Suprapubic skin (tissue), 4 donors: ENCODE measurements at places on chromosomes 7 and 10. TPM values are rescaled to one million over a fixed set of nuclear protein-coding genes. Genes with fewer than 3 reads are reported as not detected.
A peak's percentile ranks its signal among the peaks of the same experiment; 100 is the strongest.

DNA sequence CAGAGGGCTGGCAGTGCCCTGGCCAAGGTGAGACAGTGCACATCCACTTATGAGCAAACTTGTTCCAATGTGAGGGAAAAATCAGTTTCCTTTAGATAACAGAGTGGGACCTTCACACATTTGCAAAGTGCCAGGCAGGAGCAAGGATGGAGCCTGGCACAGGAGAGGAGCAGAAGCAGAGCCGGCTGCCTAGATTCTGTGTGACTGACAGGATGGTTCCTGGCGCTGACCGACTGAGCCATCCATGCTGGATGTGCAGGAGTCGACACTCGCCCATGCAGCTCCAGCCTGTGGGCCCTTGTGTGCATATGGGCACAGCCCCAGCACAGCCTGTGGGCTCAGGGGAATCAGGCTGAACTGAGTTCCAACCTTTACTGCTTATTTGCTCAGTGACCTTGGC lies 346.5 kb downstream of the GRID1 start:
- H3K4me1 ChIP-seq, result no peaks in the 10 kb centered on the region
- no peaks in the 10 kb centered on the region for H3K27me3 ChIP-seq
- no peak overlapping the region for H3K4me3 ChIP-seq
- no peak for DNase-seq

DNA sequence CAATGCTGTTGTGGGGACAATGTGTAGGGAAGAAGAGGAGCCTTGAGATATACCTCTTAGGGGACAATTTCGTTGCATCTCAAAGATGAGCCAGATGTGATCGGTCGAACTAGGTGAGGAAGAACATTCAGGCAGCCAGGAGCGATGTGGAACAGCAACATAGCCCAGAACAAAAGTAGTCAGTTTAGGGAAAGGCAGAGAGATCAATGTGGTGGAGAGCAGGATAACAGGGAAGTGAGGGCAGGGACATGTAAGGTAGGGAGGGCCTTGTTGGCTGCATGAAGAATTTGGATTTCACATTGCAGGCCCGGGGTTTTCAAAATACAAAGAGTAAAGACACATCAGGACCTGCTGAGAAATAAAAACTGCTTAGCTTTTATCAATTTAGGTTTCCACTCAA lies 29.1 kb upstream of the MACC1 start:
- H3K4me1 ChIP-seq, result peaks cover 6% of the 10 kb centered on the region
- H3K27ac ChIP-seq, result no peak overlapping the region
- no peak overlapping the region for H3K4me3 ChIP-seq
- no peak for DNase-seq

GRCh38 chr10:78805176-78805575 lies 263.6 kb upstream of the ZMIZ1 start:
- no peak for DNase-seq
- no peak overlapping the region for H3K4me3 ChIP-seq
- no peaks in the 10 kb centered on the region for H3K27me3 ChIP-seq
- no peaks in the 10 kb centered on the region for H3K36me3 ChIP-seq
- H3K27ac ChIP-seq, result peak overlapping the region; percentile 47
- H3K4me1 ChIP-seq, result peaks cover 62% of the 10 kb centered on the region

Gene TWIST1
- total RNA-seq, result 10.6 TPM

DNA sequence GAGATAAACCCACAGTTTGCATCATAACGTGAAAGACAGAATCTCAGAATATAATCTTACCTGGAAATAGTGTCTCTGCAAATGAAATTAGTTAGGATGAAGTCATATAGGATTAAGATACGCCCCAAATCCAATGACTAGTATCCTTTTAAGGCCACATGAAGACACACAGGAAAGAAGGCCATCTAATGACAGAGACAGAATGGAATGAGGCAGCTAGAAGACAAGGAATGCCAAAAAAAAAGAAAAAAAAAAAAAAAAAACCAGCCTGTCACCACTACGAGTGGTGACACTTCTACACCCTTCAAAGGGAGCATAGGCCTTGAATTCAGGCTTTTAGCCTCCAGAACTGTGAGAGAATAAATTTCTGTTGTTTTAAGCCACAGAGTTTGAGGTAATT lies 82.9 kb downstream of the HYCC1 start:
- DNase-seq, result no peak
- peaks cover 3% of the 10 kb centered on the region for H3K4me1 ChIP-seq
- H3K27ac ChIP-seq, result no peak overlapping the region
- H3K4me3 ChIP-seq, result no peak overlapping the region
- H3K27me3 ChIP-seq, result no peaks in the 10 kb centered on the region
- H3K36me3 ChIP-seq, result no peaks in the 10 kb centered on the region

- H3K27me3 ChIP-seq, result no peaks in the 10 kb centered on the region
- peaks cover 37% of the 10 kb centered on the region for H3K4me1 ChIP-seq
- H3K36me3 ChIP-seq, result no peaks in the 10 kb centered on the region
- no peak for DNase-seq
- peak overlapping the region; percentile 88 for H3K27ac ChIP-seq
These were observed 1.3 kb downstream of the CYTH3 start for GRCh38 chr7:6271060-6271658.

Gene ZSWIM8
- 203 TPM for total RNA-seq

GRCh38 chr10:75779276-75779675 lies 347.9 kb downstream of the LRMDA start:
- H3K27ac ChIP-seq, result no peak overlapping the region
- H3K27me3 ChIP-seq, result no peaks in the 10 kb centered on the region
- H3K4me1 ChIP-seq, result no peaks in the 10 kb centered on the region

GRCh38 chr7:128737867-128738385 lies 1.2 kb upstream of the CALU start:
- H3K36me3 ChIP-seq, result no peaks in the 10 kb centered on the region
- H3K4me3 ChIP-seq, result no peak overlapping the region
- no peaks in the 10 kb centered on the region for H3K27me3 ChIP-seq
- peaks cover 31% of the 10 kb centered on the region for H3K4me1 ChIP-seq
- H3K27ac ChIP-seq, result no peak overlapping the region
- DNase-seq, result no peak

Gene FAM241B
- 2.4 TPM for total RNA-seq

Gene IL6
- total RNA-seq, result 36.0 TPM

DNA sequence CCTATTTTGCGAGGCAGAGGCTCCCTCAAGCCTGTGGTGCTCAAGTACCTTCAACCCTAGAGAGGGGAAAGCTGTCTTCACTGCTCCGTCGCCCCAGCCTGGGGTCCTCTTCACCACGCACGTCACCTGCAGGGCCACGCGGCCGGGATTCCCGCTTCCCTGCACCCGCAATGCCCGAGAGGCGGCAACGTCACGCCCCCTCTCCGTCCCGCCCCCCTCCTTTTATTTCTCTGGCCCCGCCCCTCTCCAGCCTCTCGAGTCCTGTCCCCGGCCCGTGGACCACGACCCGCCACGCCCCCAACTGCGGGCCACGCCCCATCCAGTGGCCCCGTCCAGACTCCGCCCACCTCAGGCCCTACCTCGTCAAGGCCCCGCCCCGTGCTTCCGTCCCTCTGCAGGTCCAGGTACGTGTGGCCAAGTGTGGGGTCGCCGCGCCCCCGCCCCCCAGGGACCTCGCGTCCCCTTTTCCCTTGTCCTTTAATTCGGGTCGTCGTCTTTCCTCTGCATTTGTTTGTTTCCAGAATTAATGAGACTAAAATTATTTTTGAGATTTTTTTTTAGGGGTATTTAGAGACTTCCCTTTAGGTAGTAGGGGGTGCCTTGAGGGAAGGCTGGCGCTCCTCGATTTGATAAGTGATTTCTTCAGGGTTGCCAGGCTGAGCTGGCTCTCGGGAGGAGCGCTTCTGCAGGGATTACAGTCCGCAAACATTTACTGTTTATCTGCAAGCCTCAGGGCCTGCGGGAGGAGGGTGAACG lies 69.8 kb upstream of the BAIAP2L1 start:
- H3K27ac ChIP-seq, result no peak overlapping the region
- peak overlapping the region; percentile 2 for H3K4me3 ChIP-seq
- H3K27me3 ChIP-seq, result peaks cover 35% of the 10 kb centered on the region
- H3K4me1 ChIP-seq, result peaks cover 6% of the 10 kb centered on the region

Gene CLRN3
- total RNA-seq, result not detected

- H3K36me3 ChIP-seq, result no peaks in the 10 kb centered on the region
- no peaks in the 10 kb centered on the region for H3K27me3 ChIP-seq
- DNase-seq, result no peak
These were observed 23.2 kb upstream of the PIP4K2A start for GRCh38 chr10:22737587-22737986.

GRCh38 chr10:71561003-71561574 lies 158.5 kb downstream of the C10orf105 start:
- DNase-seq, result no peak
- H3K36me3 ChIP-seq, result no peaks in the 10 kb centered on the region
- no peak overlapping the region for H3K4me3 ChIP-seq
- peaks cover 7% of the 10 kb centered on the region for H3K4me1 ChIP-seq
- no peak overlapping the region for H3K27ac ChIP-seq

Gene H2BK1
- not detected for total RNA-seq

DNA sequence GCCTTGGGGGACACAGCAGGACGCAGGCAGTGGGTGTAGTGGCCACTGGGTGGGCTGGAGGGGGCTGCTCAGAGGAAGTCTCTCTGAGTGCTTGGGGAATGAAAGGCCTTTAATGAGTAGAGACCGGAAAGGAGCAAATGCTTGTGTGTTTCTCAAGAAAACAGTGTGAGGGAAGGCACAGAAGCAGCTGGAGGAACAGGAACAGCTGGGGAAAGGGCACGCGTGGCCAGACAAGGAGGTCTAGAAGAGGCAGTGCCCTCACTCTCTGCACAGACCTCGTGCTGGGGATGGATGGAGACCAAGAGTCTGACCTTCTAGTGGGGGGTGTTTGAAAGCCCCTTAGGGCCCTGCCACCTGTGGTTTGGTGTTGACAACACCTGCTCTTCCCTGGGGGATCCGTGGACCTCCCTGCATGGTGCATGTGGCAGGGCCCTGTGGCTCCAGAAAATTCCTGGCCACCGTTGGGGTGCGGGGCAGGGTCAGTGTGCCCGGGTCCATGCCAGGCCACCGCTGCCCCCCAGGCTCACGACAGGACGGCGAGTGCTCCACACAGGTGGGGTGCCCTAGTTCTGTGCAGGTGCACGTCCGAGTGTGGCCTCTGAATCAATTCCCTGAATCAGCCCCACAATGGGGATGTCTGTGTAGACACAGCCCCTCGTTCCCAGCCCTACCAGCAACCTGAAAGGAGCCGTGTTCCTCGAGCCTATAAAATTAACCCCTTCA lies 25.9 kb upstream of the FAM20C start:
- DNase-seq, result no peak
- H3K27ac ChIP-seq, result no peak overlapping the region
- H3K27me3 ChIP-seq, result peaks cover 28% of the 10 kb centered on the region
- no peaks in the 10 kb centered on the region for H3K36me3 ChIP-seq
- no peak overlapping the region for H3K4me3 ChIP-seq

Gene RARRES2
- total RNA-seq, result 15.6 TPM

- no peak overlapping the region for H3K27ac ChIP-seq
- no peaks in the 10 kb centered on the region for H3K36me3 ChIP-seq
- no peaks in the 10 kb centered on the region for H3K4me1 ChIP-seq
- H3K27me3 ChIP-seq, result no peaks in the 10 kb centered on the region
- no peak for DNase-seq
- H3K4me3 ChIP-seq, result no peak overlapping the region
These were observed 69.9 kb downstream of the HYCC1 start for GRCh38 chr7:22944022-22944421.

GRCh38 chr10:97590082-97590747 lies 694 bp downstream of the C10orf62 start:
- no peaks in the 10 kb centered on the region for H3K36me3 ChIP-seq
- H3K4me1 ChIP-seq, result peaks cover 5% of the 10 kb centered on the region
- no peak overlapping the region for H3K27ac ChIP-seq
- no peak for DNase-seq

Gene PILRA
- total RNA-seq, result 8.5 TPM

- peaks cover 12% of the 10 kb centered on the region for H3K4me1 ChIP-seq
- no peak overlapping the region for H3K4me3 ChIP-seq
- no peak overlapping the region for H3K27ac ChIP-seq
- no peaks in the 10 kb centered on the region for H3K27me3 ChIP-seq
- peaks cover 3% of the 10 kb centered on the region for H3K36me3 ChIP-seq
- DNase-seq, result no peak
These were observed 5.3 kb downstream of the SLC35G1 start for GRCh38 chr10:93899109-93899508.

GRCh38 chr7:44497155-44498027 lies 6.9 kb upstream of the NUDCD3 start:
- no peak overlapping the region for H3K27ac ChIP-seq
- peaks cover 24% of the 10 kb centered on the region for H3K27me3 ChIP-seq
- H3K4me3 ChIP-seq, result no peak overlapping the region
- no peaks in the 10 kb centered on the region for H3K4me1 ChIP-seq

DNA sequence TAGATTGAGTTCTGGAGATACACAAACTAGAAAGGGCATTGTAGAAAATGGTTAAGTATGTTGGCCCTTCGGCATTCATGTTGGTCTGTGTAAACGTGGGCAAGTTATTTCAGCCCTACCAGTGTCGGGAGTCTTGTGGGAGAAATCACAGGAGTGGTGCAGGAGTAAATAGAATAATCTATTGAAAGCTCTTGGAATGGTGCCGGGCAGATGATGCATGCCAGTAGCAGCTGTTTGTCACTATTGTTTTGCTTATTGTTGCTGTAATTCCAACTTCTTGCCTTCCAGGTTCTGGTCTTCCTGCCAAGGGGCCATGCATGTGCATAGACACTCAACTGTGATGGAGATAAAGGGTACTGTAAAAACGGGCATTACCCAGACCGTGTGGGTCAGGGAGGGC lies 259.4 kb downstream of the CAMK1D start:
- no peak overlapping the region for H3K4me3 ChIP-seq
- H3K36me3 ChIP-seq, result no peaks in the 10 kb centered on the region
- H3K27me3 ChIP-seq, result no peaks in the 10 kb centered on the region

- H3K27me3 ChIP-seq, result no peaks in the 10 kb centered on the region
- no peaks in the 10 kb centered on the region for H3K4me1 ChIP-seq
- peaks cover 23% of the 10 kb centered on the region for H3K36me3 ChIP-seq
- no peak for DNase-seq
- no peak overlapping the region for H3K27ac ChIP-seq
These were observed 133.1 kb downstream of the MAPK8 start for GRCh38 chr10:48439581-48440041.

DNA sequence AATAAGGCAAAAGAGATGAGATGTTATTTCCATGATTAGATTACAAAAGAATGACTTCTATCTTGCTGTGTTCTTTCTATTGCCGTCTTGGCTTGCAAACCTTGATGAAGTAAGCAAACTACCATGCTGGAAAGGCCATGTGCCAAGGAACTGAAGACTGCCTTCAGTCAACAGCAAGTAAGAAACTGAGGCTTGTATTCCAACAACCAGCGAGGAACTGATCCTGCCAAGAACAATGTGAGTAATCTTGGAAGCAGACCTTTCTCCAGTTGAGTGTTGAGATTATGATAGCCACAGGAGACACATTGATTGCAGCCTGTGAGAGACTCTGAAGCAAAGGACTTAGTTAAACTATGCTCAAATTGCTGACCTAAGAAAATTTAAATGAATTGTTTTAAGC lies 164.6 kb upstream of the GRM3 start:
- no peak overlapping the region for H3K4me3 ChIP-seq
- H3K4me1 ChIP-seq, result no peaks in the 10 kb centered on the region
- DNase-seq, result no peak
- H3K27ac ChIP-seq, result no peak overlapping the region
